HT-29 (cell line): ENCODE measurements at places on chromosomes 11 and 22.

DNA sequence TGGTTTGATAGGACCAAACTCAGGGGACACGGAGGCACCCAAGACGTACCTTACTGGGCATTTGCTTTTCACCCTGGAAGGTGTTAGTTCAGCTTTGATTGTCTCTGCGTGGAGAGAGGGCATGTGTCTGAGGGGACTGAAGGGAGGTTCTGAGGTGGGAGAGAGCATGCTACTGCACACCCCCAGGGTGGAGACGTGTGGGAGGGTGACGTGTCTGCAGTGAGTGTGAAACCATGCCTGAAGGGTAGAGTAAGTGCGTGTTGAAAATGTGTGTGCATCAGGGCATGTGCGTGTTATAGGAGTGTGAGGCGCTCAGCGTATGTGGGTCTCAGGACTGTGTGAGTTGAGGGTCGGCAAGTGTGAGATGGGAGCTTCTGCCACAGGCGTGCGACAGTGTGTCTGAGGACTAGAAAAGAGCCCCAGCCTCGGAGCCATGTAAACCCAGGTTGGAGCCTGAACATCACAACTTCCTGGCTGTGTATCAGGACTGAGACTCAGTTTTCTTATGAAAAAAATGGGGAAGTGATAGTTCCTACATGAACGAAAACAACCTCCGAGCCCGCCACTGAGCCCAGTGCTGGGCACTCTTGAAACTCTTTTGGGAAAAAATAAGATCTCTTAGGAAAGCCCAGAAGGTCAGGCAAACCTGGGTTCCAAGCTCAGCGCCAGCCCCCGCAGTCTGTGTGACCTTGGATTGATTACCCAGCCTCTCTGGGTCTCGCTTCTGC lies 11.8 kb upstream of the KCNJ11 start:
- no peak for DNase-seq

DNA sequence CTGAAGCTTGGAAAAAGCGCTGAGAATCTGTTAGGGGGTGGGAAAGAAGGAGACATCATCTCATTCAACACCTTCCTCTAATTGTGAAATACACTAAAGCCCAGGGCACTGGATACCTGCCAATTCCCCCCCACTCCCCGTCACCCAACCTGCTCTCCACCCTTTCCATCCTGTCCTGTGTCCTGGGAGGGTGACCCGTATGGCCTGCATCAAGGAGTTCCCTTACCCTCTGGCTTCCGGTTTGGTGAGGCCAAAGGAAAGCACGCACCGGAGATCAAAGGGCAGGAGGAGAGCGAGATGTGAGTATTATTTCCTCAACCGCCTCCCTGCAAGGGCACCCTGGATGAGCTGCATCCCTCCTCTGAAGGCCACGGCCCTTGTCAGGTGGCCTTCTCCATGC lies 65.0 kb upstream of the PTPRJ start:
- peak; percentile 84 for DNase-seq

DNA sequence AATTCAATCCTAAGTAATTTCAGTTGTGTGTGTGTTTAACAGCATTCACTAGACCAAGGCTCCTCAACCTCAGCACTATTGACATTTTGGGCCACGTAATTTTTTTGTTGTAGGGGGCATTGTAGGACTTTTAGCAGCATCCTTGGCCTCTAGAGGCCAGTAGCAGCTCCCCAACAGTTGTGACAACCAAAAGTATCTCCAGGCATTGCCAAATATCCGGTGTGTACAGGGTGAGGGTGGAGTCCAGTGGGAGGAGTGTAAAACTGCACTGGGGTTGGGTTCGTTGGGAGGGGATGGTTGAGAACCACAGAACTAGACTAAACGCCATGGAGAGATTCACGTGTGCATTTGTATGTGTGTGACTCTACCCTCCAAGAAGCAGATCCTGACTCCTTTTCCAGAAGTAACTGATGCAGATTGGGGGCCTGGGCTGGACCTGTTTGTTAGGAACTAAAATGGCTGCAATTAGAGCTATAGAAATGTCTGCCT lies 5.9 kb upstream of the PHF21A start:
- DNase-seq = peak; percentile 73

GRCh38 chr11:72482211-72482812 lies 48.0 kb upstream of the CLPB start:
- peak; percentile 78 for DNase-seq

DNA sequence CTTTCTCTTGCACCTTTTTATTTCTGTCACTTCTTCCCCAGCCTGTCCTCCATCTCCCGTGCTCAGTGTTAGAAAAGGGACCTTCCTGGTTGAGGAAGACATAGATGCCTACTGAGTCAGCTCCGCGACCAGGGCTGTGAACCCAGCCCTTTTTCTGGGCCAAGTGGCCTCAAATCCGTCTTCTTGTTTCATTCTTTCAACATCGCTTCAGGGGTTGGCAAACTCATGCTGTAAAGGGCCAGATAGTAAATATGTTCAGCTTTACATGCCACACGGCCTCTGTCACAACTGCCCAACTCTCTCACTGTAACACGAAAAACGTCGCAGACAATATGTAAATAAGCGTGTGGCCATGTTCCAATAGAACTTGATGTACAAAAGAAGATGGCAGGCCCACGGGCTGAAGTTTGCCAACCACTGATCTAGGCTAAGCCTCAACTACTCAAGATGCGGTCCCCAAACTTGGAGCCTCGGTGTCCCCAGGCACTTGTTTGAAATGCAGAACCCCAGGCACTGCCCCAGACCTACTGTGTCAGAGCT lies 338.4 kb downstream of the MN1 start:
- DNase-seq = no peak

- no peak for DNase-seq
These were observed 56.5 kb downstream of the ST3GAL4 start for GRCh38 chr11:126411971-126412381.
